ENCODE measurements at places on chromosomes 2 and 18. TPM values are rescaled to one million over a fixed set of nuclear protein-coding genes. Genes with fewer than 3 reads are reported as not detected.

Gene SEMA4C
- polyA plus RNA-seq, result 6.1 TPM

Gene PLEKHH2
- 2.9 TPM for polyA plus RNA-seq

GRCh38 chr18:34352385-34353163 is 127.9 kb upstream of the NOL4 start:
- no peak for DNase-seq

- no peak for DNase-seq
Observed at GRCh38 chr2:241445426-241445825, 63.0 kb downstream of the STK25 start.

DNA sequence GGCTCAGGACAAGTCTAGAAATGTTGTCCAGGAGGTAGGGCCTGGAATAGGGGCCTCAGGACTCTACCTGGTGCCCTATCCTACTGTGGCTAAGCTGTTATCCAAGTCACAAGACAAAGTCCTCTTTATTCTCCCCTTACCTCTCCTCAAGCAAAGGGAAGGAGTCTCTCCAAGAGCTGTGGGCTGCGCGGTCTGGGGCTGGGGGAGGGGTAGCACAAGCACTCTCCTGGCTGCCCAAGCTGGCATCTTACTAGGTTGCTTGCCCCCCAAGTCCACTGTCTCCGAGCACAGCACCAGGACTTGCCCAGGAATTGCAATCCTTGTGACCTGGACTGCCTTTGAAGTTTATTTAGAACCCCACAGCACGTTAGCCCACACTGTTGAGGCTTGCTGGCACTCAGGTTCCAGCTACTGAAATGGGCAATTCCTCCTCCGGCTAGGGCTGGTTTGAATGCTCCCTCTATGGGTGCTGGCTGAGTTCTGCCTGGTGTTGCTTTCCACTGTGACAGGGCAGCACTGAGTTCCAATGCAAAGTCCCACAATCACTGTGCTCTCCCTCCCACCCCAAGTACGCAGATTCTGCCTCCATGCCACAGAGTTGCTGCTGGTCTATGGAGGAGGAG is 18.5 kb downstream of the DHRS9 start:
- DNase-seq, result no peak

DNA sequence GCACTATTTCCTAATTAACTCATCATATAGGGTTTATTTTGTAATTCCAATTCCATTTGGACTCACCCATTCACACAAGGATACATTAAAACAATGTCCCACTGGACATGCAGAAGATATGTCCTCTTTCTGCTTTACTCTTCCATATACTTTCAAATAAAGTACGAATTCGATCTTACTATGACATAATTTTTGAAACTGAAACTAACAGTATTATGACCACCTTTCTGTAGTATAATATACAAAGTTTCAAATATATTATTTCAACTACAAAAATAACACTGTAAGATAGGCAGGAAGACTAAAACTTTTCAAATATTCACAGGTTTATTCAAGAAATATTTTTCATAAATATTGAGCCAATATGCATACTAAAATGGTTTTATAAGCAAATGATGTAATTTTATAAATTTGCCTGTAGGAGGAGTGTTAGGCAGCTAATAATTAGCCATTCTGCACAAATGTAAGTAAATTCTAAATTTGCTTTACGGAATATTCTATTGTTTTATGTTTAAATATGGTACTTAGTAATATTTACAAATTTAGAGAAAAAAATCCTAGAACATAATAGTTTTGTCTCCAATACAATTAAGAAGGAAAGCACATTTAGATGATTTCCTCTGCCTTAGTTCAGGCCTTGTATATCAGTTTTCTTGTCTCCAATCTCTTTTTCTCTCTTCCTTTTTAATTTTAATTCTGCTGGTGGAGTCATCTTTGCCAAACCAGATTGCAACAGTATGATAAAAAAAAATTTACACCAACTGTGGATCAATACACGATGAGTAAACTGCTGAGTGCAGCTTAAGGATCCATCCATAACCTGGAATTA is 85.9 kb downstream of the CERKL start:
- no peak for DNase-seq
